ENCODE measurements at places on chromosomes 13 and 19. TPM values are rescaled to one million over a fixed set of nuclear protein-coding genes. Genes with fewer than 3 reads are reported as not detected.

DNA sequence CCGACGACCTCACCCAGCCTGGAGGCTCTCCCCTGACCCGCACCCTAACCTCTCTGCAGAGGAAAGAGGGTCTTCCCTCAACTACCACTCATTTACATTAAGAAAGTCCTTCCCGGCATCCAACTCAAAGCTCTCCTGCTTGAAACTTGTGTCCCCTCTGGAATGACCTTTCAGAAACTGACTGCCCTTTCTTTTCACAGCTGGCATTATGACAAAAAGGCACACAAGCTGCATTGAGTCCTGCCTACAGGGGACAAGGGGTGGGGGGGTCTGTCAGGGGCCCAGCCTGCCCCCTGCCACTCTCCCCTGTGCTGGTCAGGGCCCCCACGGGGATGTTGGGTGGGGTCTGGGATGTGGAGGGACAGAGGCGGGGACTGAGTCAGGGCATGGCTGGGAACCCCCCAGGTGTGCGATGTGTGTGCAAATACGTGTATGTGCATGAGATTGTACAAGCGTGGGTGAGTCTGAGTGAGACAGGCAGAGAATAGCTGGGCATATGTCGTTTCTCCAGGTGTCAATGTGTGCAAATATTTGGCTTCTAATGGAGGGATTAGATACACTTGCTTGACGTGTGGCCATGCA is 2.0 kb downstream of the COL5A3 start:
- no peak for DNase-seq

NXNL1 gene
- not detected for polyA plus RNA-seq

GRCh38 chr13:25871389-25872125 is 180.3 kb downstream of the SHISA2 start:
- no peak for DNase-seq

DNA sequence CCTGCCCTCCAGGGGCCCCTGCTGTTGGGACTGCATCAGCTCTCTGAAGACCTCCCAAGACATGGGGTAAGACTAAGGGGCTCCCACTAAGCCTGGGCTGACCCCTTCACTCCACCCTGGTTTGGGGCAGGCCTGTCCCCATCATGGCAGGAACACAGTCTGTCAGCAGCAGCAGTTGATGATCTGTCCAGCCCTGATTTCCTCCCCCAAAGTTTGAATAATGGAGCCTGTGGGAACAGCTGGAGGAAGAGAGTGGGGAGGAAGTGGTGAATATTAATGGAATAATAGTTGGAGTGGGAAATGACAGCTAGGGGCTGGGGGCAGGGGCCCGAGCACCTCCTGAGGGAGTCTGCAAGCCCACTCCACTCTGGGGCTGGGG is 1.3 kb upstream of the B3GNT8 start:
- DNase-seq: no peak

DNA sequence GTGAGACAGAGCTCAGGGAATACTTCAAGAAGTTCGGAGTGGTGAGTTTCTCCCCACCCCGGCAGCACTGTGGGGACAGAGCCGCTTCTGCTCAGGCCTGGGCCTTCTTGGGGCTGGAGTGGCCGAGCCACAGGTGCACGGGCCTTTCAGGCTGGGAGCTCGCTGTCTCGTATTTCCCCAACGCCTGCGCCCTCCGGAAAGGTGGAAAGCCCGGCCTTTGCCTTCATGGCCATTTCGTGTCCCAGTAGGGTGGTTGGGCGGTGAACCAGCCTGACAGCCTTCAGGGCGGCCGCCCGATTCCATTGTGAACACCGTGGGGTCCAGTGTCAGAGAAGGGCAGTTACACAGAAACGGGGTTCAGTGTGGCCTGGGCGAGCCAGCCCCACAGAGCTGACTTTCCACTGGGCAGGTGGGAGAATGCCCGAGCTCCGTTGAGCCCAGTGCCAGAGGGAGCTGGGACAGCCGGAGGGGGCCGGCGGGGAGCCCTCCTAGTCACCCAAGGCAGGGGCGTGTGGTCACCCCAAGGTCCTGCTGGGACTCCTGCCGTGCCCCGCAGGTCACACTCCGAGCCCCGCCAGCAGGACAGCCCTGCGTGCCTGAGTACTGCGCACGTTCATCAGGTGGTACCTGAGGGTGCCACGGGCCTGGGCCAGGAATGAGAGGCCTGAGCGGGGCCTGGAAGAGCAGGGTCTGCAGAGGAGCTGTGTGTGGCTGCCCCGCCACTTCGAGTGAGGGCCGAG is 14.0 kb downstream of the DAZAP1 start:
- no peak for DNase-seq

CBLC gene
- polyA plus RNA-seq: not detected

SLC10A2 gene
- polyA plus RNA-seq: not detected

DNA sequence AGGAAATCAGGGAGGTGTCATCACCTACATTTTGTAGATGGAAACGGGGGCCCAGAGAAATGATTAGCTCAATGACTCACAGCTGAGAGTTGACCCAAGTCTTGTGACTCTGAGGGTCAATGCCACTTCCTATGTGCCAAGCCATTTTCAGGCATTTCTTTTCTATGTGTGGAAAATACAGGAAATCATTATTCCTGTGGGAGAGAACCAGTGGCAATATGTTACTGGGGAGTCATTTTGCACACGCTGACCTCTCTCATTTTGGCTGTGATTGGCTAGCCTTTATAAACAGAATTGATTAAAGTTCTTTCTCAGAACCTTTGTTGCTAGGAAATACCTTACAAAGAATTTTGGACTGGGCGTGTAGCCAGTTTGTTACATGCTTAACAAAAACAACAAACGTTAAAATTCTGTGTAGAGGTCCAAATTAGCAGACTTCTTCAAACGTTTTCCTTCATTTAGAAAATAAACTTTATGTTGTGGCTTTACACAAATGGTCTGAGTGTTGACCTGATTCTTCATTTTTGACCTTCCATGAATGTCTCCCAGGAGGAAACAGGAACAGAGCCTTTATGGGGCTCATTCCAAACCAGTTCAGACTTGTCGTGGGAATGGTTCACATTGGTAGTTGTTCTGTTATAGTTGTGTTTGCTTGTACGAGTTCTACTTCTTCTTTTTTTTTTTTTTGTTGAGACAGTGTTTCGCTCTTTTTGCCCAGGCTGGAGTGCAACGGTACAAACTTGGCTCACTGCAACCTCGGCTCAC is 11.4 kb downstream of the PCCA start:
- peak; percentile 48 for DNase-seq

WDR87 gene
- polyA plus RNA-seq: not detected

DNA sequence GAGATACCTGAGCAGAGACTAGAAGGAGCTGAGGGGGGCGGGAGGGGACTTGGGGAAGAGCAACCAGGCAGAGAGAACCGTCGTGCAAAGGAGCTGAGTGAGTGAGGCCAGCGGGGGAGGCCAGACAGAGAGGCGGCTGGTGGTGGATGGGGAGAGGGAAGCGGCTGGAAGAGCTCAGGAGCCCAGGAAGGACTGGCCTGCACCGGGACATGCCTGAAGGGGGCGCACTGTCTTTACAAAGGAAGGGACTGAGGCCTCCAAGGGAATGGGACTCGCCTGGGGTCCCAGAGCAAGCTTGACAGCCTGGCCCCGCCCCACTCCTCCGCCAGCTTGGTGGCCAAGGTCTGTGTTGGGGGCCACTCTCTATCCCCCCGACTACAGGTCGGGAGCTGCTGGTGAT is 14.9 kb downstream of the ONECUT3 start:
- peak; percentile 51 for DNase-seq

DNA sequence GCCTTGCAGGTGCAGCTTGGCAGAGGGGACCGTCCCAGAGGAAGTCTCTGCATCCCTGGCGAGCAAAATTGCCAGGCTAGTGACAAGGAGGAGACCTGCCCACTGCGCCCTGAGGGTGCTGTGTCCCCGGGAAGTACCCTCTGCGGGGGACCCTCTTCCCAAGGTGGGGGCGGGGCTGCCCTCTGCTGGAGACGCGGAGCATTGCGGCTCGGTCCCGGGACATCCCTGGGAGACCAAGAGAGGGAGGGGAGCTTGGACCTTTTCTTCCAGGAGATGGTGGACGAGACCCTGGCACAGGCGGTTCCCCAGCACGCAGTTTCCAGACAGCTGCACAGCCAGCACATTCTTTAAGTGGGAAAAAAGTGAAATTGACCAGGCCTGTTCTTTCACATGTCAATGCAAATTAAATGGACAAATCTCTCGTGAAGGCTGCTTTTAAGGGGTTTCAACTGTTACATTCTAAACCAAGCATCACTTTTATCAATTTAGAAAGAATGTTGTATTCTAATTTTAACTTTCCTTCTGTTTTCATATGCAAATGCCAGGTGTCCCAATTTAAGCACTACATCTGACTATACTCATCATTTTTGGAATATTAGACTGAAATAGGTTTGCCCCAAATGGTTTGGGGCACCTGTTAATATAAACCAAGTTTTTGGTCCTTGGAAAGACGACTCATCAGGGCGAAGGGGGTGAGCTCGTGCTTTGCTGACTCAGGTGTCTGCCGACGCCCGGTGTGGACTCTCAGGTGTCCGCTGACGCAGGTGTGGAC is 60.7 kb downstream of the MCF2L start:
- DNase-seq: peak; percentile 19

- no peak for DNase-seq
Observed at GRCh38 chr19:6358003-6358402, 3.3 kb upstream of the CLPP start.

DNA sequence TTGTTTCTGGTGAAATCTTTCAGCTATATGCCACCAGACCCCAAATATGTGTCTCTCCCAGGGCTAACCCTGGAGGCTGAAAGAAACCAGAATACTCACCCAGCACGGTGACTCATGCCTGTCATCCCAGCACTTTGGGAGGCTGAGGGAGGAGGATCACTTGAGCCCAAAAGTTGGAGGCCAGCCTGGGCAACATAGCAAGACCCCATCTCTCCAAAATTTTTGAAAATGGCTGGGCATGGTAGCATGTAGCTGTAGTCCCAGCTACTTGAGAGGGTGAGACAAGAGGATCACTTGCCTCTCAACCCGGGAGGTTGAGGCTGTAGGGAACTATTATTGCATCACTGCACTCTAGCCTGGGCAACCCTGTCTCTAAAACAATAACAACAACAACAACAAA is 76.1 kb upstream of the UQCRFS1 start:
- no peak for DNase-seq

DNA sequence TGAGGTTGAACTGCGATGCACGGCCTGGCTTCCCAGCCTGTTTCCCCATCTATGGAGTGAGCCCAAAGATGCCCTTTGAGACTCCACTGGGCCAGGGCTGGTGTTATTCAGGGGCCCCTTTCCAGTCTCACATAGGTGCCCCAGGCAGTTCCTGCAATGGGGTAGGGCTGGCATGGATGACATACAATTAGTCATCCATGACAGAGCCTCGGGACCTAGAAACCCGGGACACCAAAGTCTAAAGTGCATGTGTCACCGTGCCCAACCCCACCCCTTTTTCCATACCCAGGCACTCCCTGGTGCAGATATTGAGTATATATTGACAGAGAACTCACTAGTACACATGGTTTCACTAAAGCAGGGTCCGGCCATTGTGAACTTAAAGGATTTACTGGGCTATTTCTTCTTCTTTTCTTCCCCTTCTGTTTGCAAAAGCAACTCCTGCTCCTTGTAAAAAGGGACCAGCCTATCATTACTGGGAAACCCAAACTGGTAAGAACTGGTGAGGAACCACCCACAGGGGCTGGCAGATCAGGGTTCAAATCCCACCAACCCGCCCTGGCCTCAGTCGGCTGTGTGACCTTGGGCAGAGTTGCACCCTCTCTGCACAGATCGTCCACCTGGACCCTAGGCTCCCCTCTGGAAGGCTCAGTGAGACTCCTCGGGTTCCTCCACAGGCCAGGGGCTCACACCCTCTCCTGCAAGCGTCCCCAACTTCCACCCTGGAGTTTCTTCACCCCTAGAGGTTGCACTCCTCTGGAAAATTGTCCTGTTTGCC is 2.7 kb downstream of the B3GNT3 start:
- DNase-seq: peak; percentile 83

ZMYM2 gene
- polyA plus RNA-seq: 15.7 TPM

GRCh38 chr13:29535663-29536655 is 59.5 kb downstream of the SLC7A1 start:
- no peak for DNase-seq

GRCh38 chr13:31063772-31064171 is 97.9 kb downstream of the HSPH1 start:
- DNase-seq: no peak

DNA sequence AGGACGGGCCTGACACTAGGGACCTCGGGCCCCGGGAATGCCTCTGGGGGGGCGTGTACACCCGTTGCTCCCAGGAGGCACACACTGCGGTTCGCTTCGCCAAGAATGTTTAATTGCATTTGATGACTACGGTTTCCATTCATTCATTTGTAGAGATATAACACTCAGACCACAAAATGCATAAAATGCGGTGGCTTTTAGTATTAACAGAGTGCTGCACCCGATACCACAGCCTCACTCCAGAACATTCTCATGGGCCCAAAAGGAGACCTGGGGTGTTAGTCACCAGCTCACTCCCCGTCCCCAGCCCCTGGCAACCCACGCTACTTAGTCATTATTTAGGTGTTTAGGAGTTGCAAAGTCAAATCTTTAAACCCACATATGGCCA is 21.8 kb downstream of the HCN2 start:
- peak; percentile 98 for DNase-seq

CARD8 gene
- polyA plus RNA-seq: 6.3 TPM

- DNase-seq: no peak
Observed at GRCh38 chr19:52936151-52936953, 13.1 kb upstream of the ZNF888 start.

GRCh38 chr13:76828316-76828741 is 57.9 kb downstream of the KCTD12 start:
- DNase-seq: peak; percentile 71

RAB20 gene
- 2.7 TPM for polyA plus RNA-seq

TNFSF11 gene
- not detected for polyA plus RNA-seq

KLK15 gene
- polyA plus RNA-seq: not detected

- no peak for DNase-seq
Observed at GRCh38 chr13:42393573-42394360, 121.8 kb downstream of the AKAP11 start.

- peak; percentile 88 for DNase-seq
Observed at GRCh38 chr13:35630551-35631275, 154.2 kb upstream of the MAB21L1 start.

ELSPBP1 gene
- polyA plus RNA-seq: not detected

PRSS57 gene
- not detected for polyA plus RNA-seq

GDF15 gene
- polyA plus RNA-seq: 32.7 TPM

- no peak for DNase-seq
Observed at GRCh38 chr19:13427273-13428051, 78.8 kb downstream of the CACNA1A start.

SKA3 gene
- polyA plus RNA-seq: 11.2 TPM
